ENCODE measurements at places on chromosomes 3 and 15. TPM values are rescaled to one million over a fixed set of nuclear protein-coding genes. Genes with fewer than 3 reads are reported as not detected.

TAGLN3 gene
- total RNA-seq = 0.79 TPM

ETV5 gene
- total RNA-seq = 34.6 TPM

DYNC1LI1 gene
- 28.2 TPM for total RNA-seq

TGM4 gene
- not detected for total RNA-seq

TM4SF4 gene
- 0.94 TPM for total RNA-seq

SLITRK3 gene
- total RNA-seq = 0.44 TPM

EPHA3 gene
- total RNA-seq = 6.5 TPM

GRAMD2A gene
- total RNA-seq = 5.4 TPM

C15orf39 gene
- total RNA-seq = 32.7 TPM

CCR1 gene
- 13.8 TPM for total RNA-seq
